ENCODE measurements at places on chromosomes 1 and 21. TPM values are rescaled to one million over a fixed set of nuclear protein-coding genes. Genes with fewer than 3 reads are reported as not detected.

Gene LYSMD1
- 5.8 TPM for total RNA-seq

Gene SPATA46
- not detected for total RNA-seq

Gene CYP4A22
- total RNA-seq, result not detected

Gene USH2A
- total RNA-seq, result under 0.01 TPM

Gene CSF3R
- total RNA-seq, result not detected

Gene CD52
- total RNA-seq, result not detected
